ENCODE measurements at places on chromosomes 5 and 9.

- no peak for DNase-seq
Measured at GRCh38 chr5:88509403-88509802, 240.8 kb upstream of the TMEM161B start.

DNA sequence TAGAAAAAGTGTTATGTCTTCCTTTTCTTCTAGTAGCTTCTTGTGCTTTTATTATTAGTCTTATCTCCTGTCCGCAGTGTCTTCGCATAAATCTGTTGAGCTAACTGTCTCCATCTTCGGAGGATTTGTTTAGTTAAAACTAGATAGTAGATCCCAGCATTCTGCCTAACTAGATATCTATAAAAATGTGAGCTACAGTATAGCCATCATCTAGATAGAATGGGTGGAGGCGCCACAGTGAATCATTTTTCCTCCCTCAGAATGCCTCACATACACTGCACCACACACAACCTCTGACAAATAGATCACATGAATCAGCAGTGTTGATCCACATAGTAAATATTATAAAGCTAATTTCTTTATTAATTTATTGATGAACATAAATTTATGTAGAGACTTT is 220.3 kb upstream of the GAS1 start:
- no peak for DNase-seq

DNA sequence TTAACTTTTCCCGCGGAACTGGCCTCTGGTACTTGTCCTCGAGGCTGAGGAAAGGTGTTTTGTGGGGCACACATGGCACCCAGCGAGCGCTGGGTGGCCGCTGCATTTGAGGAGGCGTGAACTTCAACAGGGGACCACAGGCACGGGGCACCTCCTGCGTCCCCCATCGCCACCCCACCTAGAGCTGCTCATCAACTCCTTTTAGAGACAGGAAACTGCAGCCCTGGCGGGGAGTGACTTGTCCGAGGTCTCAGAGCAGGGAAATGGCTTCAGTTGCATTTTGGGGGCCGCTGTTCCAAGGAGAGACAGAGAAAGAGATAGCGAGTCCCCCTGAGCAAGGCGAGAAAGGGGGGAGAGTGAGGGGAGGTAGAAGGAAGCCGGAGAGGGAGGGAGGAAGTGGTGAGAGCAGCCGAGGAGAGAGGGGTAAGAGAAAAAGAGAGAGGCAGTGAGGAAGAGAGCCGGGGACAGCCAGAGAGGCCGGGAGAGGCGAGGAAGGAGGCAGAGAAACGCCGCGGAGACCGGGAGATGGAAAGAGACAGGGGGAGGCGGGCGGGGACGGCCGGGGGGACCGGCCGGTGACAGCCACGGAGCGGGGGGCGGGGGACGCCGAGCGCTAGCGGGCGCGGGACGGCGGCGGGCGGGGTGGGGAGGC is 12.5 kb upstream of the LHX2 start:
- DNase-seq = no peak

DNA sequence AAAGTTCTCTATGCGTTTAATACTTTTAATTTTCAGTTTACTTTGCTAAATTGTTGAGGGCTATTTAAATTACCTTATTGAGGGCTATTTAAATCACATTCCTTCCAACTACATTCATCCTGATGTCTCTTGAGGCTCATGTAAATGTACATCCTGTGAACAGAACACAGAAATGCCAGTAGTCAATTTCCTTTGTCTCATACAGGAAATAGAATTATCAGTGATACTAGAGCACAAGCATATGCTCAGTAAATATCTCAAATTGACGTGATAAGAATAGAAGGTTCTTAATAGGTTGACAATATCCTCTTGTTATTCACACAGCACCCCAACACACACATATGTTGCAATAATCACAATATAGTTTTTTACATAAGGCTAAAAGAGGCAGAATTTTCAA is 449.0 kb downstream of the CYLC2 start:
- DNase-seq = no peak

DNA sequence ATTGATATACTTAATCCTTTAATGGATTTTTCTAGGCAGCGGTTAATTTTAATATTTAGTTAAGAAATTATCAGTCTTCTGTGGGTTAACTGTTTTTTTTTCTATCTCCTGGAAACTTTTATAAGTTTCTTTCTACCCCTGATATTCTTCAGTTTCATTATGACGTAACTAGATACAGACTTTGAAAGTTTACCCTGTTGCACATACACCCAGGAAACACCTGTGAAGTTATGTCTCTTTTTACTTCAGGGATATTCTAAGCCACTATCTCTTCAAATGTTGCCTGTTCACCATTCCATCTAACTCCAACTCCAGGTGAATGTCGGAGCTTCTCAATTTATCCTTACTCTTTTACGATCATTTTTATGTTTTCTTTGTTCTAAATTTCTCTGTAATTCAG is 329.0 kb downstream of the ICE1 start:
- no peak for DNase-seq

DNA sequence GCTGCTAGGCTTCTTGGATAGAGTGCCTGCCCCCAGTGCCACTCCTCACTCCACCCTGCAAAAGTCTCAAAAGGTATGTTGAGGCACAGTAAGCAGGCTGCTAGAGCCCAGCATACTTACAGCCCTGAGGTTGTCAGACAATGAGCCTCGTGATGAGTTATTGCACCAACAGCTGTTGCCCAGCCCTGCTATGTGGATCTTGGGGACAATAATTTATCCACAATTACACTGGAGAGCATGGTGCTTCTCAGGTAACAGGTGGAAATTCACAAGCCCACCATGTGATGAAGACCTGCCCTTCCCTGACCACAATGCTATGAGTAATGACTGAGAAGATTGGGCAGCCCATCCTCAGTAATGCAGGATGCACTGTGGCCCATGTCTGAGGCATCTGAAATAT is 36.5 kb downstream of the KCNIP1 start:
- no peak for DNase-seq

- no peak for DNase-seq
Measured at GRCh38 chr9:70902171-70902570, 219.2 kb downstream of the TRPM3 start.

DNA sequence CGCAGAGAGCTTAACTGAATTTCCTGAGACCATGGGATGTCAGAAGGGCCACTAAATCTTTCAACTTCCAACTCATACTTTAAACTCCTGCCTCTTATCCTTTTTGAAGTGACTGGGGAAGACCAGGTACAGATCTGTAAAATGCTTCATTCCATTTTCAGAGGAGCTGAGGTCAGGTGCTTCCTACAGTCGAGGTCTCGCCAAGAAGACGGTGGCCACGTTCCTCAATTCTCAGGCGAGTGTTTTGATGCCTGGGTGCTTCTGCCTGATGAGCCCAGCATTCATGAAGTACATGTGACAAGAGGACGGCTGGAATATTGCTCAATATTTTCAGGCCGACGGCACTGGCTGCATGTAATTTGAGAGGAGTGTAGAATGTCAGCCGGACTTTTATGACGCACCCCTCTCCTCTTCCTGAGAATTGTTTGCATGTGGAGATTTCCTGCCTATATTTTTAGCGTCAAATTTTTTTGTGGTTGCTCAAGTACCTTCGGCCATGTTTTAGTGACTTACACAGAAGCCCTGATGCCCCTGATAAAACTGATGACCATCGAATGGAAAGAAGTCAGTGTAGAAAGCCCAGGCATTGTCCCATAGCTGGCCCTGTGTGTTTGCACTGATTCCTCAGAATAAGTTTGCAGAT is 38.8 kb upstream of the GLRX start:
- DNase-seq = no peak

GRCh38 chr5:135073761-135074345 is 39.8 kb upstream of the PITX1 start:
- no peak for DNase-seq

DNA sequence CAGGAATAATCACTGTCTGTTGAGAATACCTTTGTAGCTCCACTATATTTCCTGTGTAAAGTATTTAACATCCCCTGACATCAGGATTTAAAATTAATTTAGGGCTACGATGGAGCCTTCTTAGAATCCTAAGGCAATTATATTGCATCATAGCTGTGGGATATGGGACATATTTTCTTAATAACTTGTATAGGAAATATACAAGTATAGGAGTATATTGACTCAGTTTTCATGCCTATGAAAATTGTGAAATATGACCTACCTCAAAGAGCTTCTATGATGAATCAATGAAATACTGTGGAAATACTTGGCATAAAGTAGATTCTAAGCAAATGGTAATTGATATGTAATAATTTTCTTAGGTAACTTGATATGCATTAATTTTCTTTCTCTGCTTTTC is 221.0 kb upstream of the KLF4 start:
- DNase-seq = no peak

Data from activated naive CD4-positive, alpha-beta T cell treated with anti-CD3 and anti-CD28 coated beads, Interleukin-2, amount 50 U/mL, for 72 hours (primary cell).